ENCODE measurements at places on chromosomes 4 and X. TPM values are rescaled to one million over a fixed set of nuclear protein-coding genes. Genes with fewer than 3 reads are reported as not detected.

ARX gene
- total RNA-seq, result not detected

RGN gene
- 2.8 TPM for total RNA-seq

POLA1 gene
- total RNA-seq, result 4.9 TPM

SMR3B gene
- total RNA-seq, result not detected

AFF1 gene
- total RNA-seq, result 13.7 TPM

MAGEA3 gene
- not detected for total RNA-seq

NUP62CL gene
- not detected for total RNA-seq

GUCY1B1 gene
- total RNA-seq, result 4.5 TPM

SNX25 gene
- 17.0 TPM for total RNA-seq

RBM47 gene
- 2.4 TPM for total RNA-seq

PCYT1B gene
- 0.97 TPM for total RNA-seq

C4orf46 gene
- total RNA-seq, result 9.6 TPM

FABP2 gene
- not detected for total RNA-seq

GABRE gene
- 28.0 TPM for total RNA-seq

ERAS gene
- total RNA-seq, result not detected

MAOA gene
- total RNA-seq, result 236 TPM
